ENCODE measurements at places on chromosomes 6 and 20.

DNA sequence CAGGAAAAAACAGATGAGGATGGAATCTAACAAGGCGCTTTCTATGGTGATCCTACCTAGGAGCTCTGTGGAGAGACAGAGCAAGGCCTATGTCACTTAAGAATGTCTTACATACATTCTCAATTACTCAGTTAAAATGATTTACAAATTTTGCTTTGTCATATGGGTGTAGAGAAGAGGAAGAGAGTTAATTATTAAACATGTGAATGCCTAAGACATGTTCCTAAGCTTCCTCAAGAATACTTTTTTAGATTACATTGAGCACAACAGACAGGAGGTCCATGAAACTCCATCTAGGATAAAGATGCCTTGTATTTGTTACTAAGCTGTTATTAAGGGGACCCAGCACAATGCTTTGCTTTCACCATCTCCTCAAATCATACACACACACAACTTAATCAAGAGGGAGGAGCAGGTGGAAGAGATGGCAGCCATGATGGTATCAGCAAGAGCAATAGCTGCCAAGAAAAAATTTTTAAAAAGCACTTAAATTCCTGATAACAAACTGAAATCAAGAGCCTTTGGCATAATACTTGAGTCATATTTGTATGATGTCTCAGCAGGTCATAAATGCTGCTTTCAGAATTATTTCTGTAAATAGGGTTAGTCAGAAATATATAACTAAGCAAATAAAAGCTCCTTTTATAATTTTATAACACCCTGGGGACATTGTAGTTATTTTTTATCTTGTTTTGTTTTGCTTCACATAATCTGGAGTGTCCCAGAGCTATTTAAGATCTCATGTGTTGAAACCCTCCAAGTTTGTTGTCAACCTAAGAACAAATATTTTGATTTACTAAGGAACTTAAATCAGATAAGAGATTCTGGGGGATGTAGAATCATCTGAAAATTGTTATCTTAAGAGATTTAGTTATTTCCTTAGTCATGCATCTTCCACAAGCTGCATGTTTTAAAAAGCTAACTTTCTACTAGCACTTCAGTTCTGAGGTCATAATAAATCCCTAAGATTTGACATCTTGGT is 70.0 kb upstream of the CD2AP start:
- DNase-seq = no peak

- DNase-seq = no peak
Observed at GRCh38 chr6:56417823-56418222, 170.4 kb upstream of the COL21A1 start.

DNA sequence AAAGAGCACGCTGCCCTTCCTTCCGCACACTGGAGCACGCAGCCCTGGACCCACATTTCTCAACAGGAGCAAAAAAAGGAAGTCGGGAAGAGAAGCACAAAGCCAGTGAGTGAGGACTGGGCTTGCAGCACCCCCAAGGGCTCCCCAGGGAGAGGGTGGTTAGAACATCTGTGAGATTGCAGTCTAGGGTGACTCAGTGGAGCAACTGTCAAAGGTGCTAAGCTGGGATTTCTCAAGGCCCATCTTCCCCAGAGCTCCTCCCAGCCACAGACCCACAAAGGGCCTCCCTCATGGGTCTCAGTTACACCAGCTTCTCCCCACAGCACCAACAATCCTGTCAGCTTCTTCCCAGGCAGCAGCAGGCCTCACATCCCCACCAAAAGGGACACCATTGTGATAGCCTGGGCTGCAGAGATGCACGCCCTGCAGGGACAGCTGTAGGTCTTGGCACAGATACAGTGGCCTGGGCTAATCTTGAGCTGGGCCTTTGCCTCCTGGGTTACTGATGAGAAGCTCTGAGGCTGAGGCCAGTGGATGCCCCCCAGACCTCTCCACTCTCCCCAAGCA is 39.6 kb upstream of the CD93 start:
- DNase-seq = no peak

DNA sequence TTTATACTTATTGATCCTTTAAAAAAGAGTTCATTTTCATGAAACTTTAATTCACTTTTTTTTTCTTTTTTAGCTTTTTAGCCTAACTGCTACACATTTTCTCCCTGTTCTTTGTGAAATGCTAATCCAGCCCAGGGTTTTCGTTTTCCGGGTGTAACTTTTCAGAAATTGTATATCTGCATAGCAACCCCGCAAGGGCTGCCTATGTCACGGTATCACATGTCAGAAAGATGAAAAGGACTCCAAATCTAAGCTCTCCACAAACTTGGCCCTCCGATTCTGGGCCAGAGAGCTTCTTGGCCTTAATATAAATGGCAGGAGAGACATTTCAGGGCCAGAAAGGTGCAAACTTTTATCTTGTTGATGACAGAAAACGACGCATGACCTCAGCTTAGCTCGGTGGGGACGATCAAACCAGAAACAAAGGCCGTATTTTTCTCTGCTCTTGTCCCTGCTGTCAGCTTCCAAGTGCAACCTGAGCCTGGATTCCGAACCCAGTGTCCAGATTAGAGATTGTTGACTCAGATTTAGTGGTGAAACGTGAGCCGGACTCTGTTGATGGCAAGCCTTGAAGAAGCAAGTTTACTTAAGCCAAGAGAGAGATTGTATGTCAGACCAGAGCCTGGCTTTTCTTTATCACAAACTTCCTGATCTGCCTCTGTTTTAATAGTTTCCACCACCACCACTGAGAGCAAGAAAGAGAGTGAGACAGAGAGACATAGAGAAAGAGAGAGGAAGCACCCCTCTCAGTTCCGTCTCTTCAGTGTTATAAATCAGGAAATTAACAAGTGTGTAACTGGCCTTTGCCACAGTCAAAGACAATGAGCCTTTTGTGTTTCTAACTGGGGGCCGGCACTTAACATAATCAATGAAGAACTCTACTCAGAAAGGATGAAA is 157.8 kb downstream of the SCML4 start:
- DNase-seq = no peak
